SJSA1 (cell line): ENCODE measurements at places on chromosomes 3 and 15. TPM values are rescaled to one million over a fixed set of nuclear protein-coding genes. Genes with fewer than 3 reads are reported as not detected.
A peak's percentile ranks its signal among the peaks of the same experiment; 100 is the strongest.

The LAMB2 gene
- 97.2 and 171 TPM in 2 replicates for total RNA-seq

The PYGO1 gene
- 5.9 and 9.9 TPM in 2 replicates for total RNA-seq

The GRIP2 gene
- total RNA-seq, result 4.0 and 5.3 TPM in 2 replicates

The TKT gene
- total RNA-seq, result 182 and 278 TPM in 2 replicates

The CFAP100 gene
- total RNA-seq, result not detected in 2 replicates

The FGD5 gene
- not detected in 2 replicates for total RNA-seq

The CPLX3 gene
- 0.13 TPM in 1 of 2 replicates, not detected in the other for total RNA-seq

The CD200R1 gene
- total RNA-seq, result 0.06 TPM in 1 of 2 replicates, not detected in the other

The IFT57 gene
- 40.5 and 64.7 TPM in 2 replicates for total RNA-seq

The GHRL gene
- total RNA-seq, result 0.21 TPM in 1 of 2 replicates, not detected in the other

The EIF5A2 gene
- total RNA-seq, result 12.2 and 21.0 TPM in 2 replicates

The TGM4 gene
- 0.05 TPM in 1 of 2 replicates, not detected in the other for total RNA-seq

DNA sequence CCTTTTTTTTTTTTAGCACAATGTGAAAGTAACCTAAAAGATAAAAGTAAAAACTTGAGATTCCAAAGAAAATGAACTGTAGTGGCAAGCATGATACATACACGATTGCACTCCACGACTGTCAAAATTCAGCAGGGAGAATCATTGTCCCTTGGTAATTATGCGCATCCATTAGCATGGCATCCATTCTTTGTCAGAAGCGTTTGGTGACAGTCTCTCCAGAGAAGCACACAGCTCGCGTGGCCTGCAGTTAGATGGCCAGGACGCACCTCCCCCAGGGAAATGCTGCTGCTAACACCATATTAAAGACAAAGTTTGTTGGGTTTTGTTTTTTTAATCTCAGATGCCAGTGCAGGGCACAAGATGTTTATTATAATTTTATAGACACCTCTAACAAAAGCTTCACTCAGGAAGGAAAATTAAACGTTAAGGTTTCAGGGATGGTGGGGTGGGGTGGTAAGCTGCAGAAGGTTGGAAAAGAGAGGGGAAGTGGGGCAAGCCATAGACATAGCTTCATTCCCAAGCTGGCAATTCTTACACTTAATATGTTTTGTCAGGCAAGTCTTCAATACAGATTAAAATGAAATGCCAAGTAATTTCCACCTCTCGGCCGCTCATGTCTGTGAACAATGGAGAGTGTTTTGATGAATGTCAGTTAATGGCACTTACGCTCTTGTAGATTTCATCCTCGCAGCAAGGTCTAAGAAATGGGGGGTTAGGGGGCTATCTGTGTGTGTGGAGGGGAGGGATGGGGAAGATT is 142.8 kb upstream of the TOPAZ1 start:
- DNase-seq, result no peak

- no peak for DNase-seq
Observed at GRCh38 chr3:55720614-55721013, 233.5 kb upstream of the WNT5A start.

DNA sequence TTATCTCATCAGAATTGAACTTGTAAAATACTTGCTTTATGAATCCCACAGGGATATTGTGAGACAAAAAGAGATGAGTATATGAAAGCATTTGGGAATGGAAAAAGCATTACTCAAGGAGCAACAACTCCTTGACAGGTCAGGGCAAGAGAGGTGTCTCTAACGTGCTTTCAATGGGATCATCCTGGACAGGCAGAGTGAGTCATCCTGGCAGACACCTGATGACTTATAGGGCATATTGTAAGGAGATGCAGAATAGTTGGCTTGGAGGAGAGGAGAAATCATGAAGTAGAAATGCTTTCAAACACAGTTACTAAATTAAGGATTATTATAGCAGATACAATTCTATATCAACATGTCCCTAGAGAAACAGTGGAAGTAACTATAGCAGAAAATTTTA is 71.9 kb upstream of the THSD4 start:
- no peak for DNase-seq

DNA sequence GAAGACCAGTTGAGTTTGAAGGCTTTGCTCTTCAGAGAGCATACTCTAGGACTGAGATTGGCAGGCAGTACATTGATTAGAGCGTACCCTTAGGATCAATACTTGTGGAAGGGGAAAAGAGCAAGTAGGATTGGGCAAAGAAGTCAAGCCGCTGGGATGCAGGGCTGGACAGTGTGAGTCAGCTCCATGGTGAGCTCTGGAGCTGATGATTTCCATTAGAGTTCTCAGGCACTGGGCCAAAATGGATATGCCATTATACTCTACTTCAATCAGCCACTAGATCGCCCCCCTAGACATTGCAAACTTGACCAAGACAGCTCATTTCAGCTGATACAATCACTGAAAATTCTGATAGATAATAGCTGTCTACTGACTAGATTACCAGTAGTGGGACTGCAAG is 432.7 kb upstream of the ALCAM start:
- no peak for DNase-seq

DNA sequence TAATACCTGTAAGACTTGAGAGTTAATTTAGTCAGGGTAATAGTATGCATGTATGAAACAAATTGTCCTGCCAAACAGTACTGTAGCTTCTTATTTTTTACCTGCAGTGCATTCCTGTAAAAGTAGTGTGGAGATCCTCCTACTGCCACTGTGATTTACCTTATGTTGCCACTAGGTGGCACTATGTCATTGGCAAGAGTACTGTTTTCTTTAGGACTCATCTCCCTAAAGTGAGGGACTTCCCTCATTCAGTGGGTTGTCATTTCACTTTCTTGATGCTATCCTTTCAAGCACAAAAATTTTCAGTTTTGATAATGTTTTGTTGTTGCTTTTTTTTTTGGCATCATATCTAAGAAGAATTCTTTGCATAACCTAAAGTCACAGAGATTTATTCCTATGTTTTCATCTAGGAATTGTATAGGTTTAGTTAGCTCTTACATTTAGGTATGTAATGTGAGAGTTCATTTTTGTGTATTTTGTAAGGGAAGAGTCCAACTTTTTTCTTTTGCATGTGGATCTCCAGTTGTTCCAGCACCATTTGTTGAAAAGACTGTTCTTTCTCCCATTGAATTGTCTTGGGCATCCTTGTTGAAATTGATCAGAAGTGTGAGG is 105.7 kb downstream of the AKAP13 start:
- peak; percentile 66 for DNase-seq

GRCh38 chr3:64508140-64508539 is 179.7 kb downstream of the ADAMTS9 start:
- no peak for DNase-seq

DNA sequence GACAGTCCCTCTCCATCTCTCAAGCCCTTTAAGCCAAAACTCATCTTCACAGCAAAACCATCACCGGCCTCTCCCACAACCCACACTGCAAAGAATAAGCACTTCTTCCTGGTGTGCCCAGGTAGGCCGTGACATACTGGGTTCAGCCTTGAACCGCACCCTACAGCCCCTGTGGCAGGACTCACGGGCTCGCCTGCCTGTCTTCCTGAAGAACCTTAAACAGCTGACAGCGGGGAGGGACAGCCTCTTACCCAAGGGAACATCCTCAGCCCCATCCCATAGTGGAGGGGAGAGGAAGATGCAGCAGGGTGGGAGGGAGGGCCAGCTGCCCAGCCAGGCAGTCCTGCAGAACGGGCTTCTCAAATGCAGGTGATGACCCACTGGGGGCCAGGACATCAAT is 40.2 kb downstream of the TBC1D2B start:
- DNase-seq, result no peak

- no peak for DNase-seq
Observed at GRCh38 chr3:128267541-128267940, 114.3 kb downstream of the EEFSEC start.

- DNase-seq, result no peak
Observed at GRCh38 chr15:75775296-75776064, 62.8 kb upstream of the CSPG4 start.

- DNase-seq, result no peak
Observed at GRCh38 chr3:28521663-28522062, 173.0 kb upstream of the AZI2 start.

DNA sequence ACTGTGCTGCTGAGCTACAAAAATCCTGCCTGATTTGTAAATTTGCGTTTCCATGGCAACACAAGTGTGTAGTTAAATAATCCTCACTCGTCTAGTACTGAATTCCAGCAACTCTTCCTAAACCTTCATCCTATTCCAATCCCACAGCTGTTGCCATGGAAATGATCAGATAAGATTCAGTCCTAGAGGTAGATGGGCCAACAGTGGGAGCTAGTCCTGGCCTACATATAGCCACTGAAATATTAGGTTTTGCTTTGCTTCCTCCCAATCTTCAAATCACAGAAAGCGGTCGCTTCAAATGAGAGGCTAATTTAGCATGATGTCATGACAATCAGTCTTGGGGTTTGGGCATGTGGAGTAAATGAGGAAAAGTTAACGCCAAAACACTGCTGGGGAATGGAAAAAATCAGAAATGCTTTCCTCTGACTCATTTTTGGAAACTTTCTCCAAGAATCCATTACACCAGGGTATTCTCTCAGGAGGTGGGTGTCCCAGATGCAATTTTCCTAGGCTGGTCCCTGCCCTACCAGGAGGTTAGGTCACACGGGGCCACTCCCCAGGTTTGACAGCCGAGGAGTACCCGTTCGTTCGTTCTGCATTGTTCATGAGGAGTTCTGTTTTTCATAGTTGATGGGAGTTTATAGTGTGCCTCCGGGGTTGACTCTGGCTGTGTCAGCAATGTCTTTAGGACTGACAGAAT is 159.2 kb upstream of the SLCO3A1 start:
- DNase-seq, result no peak

- DNase-seq, result peak; percentile 43
Observed at GRCh38 chr3:99534951-99535704, 103.3 kb upstream of the COL8A1 start.

DNA sequence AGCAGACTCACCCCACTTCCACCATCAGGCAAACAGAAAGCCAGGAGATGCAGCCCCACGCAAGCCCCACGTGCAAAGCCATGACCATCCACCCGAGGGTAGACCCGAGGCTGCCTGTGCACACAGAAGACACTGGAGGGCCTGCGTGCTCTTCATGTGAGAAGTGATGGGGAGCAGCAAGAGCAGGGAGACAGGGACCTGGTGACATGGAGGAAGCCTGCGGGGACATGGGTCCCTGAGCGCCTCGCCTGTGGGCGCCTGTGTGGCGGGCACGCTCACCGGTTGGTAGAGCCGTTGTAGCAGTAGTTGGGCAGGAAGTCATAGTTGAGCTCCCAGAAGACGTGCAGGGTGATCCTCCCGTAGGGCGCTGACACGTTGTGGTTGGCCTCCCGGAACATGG is 65.0 kb downstream of the NIPA2 start:
- no peak for DNase-seq

DNA sequence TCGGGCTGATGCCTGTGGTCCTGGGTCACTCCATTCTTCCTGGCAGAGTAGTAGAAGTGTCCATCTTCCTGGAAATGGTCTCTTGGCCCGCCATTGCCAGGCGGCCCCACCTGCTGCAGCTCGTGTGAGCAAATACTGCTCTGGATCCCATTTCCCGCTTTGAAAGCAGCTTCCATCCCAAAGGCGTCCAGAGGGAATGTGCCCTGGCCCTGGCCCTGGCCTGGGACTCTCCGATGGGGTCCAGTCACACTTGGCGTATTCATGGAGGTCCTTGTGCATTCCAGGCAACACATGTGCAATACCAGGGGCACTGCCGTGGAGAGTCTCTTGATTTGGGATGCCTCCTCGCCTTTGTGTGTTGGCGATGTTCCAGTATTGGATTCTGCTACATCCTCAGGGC is 111.1 kb downstream of the SNRPN start:
- no peak for DNase-seq

- DNase-seq, result no peak
Observed at GRCh38 chr3:187798531-187799530, 53.6 kb upstream of the BCL6 start.

GRCh38 chr3:47515864-47516319 is 2.4 kb upstream of the ELP6 start:
- DNase-seq, result no peak

GRCh38 chr15:80512726-80513660 is 108.8 kb downstream of the ARNT2 start:
- DNase-seq, result no peak

GRCh38 chr3:48433472-48434118 is 3.7 kb upstream of the PLXNB1 start:
- no peak for DNase-seq

DNA sequence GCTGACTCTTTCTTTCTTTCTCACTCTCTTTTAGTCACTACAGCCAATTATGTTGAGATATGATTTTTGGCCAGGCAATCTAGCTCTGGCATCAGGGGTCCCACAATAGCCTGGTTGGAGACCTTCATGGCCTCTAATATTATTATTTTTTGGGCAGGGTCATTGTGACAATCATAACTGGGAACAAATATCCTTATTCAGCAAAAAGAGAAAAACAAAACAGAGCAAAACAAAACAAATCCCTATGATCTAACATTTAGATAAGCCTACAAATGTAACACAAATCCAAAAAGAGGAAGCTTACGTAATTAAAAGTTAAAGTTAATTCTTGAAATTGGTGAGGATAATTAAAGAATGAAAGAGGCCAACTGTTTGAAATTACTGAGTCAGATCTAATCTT is 640.0 kb downstream of the TUSC7 start:
- DNase-seq, result no peak

GRCh38 chr3:51549311-51549710 is 10.8 kb downstream of the RAD54L2 start:
- no peak for DNase-seq

- DNase-seq, result no peak
Observed at GRCh38 chr3:181794011-181794790, 82.5 kb downstream of the SOX2 start.

GRCh38 chr15:92571824-92572223 is 83.8 kb downstream of the FAM174B start:
- no peak for DNase-seq

- no peak for DNase-seq
Observed at GRCh38 chr15:88950600-88951160, 37.5 kb upstream of the MFGE8 start.

DNA sequence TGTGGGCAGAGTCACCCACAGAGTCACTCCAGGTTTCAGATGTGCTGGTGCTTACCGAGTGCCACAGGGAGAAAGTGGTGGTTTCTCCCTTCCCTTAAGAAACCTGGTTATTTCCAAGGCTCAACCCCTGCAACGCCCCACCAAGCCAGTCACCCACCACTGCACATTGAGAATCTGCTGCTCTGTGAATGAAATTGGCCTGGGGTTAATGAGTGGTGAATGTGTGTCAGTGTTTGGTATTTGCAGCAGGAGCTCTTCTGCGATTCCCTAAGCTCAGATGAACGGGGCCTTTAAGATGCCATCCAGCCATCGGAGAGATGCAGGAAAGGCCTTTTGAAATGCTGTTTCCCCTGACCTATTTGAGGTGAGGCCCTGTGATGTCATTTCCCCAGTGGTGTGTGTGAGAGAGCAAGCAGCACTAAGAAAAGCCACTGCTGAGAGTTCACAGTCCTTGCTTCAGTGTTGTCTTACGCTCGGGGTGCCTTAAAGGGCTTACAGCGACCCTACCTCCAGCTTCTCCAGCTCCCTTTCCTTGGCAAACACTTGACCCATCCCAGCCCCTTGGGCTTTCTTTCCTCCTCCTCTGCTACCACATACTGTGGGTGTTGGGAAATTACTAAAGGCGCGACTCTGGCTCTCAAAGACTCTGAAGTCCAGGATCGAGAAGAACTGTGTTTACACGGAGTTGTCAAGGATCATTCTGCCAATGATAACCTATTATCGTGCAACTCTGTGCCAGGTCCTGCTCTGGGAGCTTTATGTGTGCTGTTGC is 68.9 kb downstream of the SMAD3 start:
- no peak for DNase-seq

GRCh38 chr3:132344666-132345280 is 27.6 kb downstream of the ACP3 start:
- DNase-seq, result peak; percentile 14
